ENCODE measurements at places on chromosomes 6 and 20.

DNA sequence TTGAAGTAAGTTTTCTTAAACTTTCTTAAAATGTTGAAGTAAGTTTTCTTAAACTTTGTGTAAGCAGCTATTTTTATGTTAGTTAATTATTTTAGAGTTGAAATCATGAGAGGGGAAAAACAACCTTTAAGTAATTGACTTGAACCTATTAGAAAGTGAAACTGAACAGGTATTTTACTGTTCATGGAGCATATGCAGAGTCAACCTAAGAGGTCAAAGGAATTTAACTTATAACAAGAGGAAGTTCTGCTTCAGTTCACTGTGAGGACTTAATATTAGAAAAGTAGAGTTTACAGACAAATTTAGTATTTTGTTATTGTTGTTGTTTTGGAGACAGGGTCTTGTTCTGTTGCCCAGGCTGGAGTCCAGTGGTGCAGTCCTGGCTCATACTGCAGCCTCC is 38.0 kb downstream of the CDYL start:
- DNase-seq, result no peak

DNA sequence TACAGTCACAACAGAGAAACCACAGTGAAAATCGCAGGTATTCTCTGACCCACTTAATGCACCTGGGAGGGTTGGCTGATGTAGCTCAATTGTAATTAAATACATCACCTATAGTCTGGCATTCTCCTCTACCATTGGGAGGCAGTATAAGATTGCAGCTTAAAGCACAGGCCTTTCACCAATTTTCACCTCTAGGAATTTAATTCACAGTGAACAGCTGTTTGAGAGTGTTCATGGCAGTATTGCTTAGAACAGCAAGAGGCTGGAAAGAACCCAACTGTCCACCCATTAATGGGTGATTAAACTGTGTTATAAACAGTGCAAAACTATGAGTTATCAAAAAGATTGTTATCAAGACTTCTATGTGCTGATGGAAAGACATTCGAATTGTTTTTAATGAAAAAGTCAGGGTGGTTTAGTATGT is 2.0 kb downstream of the EDEM2 start:
- DNase-seq, result no peak

DNA sequence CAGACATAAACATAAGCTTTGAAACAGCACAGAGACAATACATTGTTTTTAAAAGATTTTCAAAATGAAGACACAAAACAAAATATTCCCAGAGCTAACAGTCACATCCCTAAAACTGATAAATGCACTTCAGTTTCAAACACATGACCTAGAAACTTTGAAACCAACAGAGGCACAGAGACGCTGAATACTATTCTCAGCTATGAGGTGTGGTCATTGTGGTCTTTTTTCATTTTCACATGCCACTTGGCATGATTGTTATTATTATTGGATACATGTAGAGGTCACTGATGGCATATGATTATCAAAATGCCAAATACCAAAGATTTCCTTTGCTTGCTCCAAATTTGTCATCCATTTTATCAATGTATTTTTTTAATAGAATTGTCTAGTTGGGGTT is 306.9 kb downstream of the QKI start:
- DNase-seq, result no peak

- DNase-seq, result no peak
Measured at GRCh38 chr6:12279322-12280091, 10.7 kb upstream of the EDN1 start.

DNA sequence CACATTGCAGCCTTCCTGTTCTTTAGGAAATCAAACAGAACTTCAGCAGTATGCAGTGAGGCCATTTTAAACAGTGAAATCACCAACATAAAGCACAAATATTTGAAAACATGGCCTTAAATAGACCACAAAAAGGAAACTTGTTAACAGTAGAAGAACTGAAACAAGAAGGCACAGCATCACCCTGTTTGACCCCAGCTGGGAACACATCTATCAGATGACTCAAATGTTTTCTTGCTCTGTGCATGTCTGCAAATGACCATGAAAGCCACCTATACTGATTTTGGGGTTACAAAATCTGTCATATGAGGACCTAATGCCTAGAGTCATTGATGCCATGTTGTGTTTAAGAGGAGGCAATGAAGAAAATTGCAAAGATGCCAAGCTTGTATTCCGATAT is 123.8 kb upstream of the ADGRF1 start:
- DNase-seq, result no peak

GRCh38 chr6:95431637-95432228 is 145.6 kb upstream of the MANEA start:
- peak; percentile 12 for DNase-seq

DNA sequence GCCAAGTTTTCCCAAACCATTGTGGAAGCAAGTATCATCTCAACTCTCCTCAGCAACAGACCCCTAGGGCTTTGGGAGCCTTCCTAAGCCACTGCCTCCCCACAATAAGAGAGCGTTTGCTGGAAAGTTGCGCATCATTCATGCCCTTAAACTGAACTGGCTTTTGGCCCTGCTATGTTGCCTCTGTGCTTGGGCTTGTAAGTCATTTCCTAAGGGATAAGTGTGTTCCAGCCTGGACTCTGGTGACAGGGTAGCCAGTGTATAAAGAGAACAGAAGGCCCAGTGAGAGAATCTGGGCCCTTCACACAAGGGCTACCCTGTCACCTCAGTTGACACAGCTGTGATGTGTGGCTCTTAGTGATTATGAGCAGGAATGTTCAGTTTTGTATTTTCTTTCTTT is 77.8 kb downstream of the COL9A1 start:
- no peak for DNase-seq

- DNase-seq, result no peak
Measured at GRCh38 chr20:20188647-20189046, 136.3 kb downstream of the CFAP61 start.

DNA sequence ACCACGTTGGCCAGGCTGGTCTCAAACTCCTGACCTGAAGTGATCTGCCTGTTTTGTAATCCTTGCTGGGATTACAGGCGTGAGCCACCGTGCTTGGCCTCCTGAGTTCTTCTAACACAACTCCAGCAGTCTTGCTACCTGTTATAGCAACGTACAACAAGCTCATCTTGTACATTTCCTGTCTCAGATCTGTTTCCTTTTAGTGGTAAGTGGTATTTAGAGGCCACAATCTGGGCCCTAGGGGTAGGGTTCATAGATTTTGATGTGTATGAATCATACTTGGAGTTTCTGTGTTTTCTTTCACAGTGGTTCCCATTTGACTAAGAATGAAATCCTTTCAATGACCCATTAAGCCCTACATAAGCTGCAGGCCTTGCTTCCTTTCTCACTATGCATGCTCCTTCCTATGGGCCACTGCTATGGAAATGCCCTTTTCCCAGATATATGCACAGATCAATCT is 27.1 kb upstream of the SYNCRIP start:
- DNase-seq, result no peak

DNA sequence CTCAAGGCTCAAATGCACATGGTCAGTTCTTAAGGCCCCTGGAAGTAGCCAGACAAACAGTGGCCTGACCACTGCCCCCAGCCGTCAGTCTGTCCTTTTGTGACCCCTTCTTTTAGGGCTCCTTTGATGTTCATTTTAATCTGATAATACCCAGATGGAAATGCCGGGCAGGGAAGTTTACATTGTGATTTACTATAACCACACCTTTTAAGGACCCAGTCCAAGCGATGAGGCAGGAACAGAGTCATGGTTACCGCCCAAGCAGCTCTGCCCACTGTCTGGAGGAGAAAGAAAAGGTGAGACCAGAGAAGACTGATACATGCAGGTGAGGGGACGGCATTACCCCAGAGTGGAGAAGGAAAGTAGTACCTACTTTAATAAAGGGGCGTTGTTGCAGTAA is 110.6 kb downstream of the PLEKHG1 start:
- DNase-seq, result no peak

GRCh38 chr6:10180138-10181074 is 234.5 kb downstream of the TFAP2A start:
- DNase-seq, result no peak

GRCh38 chr6:9745476-9745875 is 669.4 kb downstream of the TFAP2A start:
- DNase-seq, result no peak

- no peak for DNase-seq
Measured at GRCh38 chr6:313087-313486, 20.8 kb downstream of the DUSP22 start.

DNA sequence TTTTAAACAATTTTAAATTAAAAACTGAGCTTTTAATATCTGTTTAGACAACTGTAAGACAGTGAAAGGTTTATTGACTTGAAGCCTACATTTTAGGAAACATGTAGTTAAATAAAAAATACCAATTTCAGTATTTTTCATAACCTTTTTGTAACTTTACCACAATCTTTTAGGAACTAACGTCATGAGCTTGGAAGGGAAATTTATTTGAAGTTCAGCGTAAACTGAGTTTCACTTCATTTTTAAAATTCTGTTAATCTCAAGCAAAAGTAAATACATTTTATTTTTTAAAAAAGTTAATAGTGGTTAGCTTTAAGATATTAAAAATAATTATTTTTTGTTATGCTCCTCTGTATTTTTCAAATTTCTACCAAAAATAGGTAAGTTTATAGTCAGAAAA is 5.5 kb downstream of the CST7 start:
- DNase-seq, result no peak

GRCh38 chr6:10082385-10082784 is 332.5 kb downstream of the TFAP2A start:
- DNase-seq, result no peak

- DNase-seq, result no peak
Measured at GRCh38 chr20:20897922-20898321, 185.5 kb upstream of the RALGAPA2 start.

GRCh38 chr20:48795732-48796131 is 32.1 kb downstream of the PREX1 start:
- no peak for DNase-seq

GRCh38 chr6:44680202-44680720 is 292.8 kb downstream of the CDC5L start:
- no peak for DNase-seq

DNA sequence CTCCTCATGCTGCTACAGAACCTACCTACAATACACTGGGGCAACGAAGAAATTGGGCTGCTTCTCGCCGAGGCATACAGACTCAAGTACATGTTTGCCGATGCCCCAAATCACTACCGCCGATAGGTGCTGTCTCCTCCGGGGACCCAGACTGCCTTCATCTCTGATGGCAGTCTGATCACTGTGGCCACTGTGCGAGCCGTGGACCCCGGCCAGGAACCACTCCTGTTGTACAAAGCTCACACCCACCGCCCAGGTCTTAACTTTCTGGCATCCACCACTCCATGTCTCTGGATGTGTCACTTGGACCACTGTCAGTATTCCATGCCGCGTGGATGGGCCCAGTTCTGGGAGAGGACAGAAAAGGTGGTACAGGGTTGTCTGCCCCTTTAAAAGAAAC is 22.7 kb upstream of the RNF8 start:
- no peak for DNase-seq

DNA sequence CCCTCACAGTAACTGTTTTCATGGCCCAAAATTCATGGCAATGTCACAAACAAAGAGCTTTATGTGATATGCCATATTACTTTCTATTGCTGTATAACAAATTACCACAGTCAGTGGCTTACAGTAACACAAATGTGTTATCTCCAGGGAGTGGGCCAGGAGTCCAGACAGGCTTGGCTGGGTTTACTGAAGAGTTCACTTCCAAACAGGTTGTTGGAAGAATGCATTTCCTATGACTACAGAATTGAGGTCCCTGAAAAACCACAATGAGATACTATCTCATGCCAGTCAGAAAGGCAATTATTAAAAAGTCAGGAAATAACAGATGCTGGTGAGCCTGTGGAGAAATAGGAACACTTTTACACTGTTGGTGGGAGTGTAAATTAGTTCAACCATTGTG is 431.9 kb downstream of the PKHD1 start:
- DNase-seq, result no peak

GRCh38 chr20:25553819-25554296 is 31.5 kb downstream of the NINL start:
- no peak for DNase-seq

- DNase-seq, result no peak
Measured at GRCh38 chr20:57040466-57040865, 226.0 kb downstream of the BMP7 start.

GRCh38 chr6:41596096-41596685 is 42.1 kb upstream of the MDFI start:
- DNase-seq, result no peak

DNA sequence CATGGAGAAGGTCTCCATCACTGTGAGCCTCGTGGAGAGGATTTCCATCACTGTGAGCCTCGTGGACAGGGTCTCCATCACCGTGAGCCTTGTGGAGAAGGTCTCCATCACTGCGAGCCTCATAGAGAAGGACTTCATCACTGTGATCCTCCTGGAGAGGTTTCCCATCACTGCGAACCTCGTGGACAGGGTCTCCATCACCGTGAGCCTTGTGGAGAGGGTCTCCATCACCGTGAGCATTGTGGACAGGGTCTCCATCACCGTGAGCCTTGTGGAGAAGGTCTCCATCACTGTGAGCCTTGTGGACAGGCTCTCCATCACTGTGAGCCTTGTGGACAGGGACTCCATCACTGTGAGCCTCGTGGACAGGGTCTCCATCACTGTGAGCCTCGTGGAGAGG is 140.4 kb downstream of the ERMARD start:
- DNase-seq, result no peak

DNA sequence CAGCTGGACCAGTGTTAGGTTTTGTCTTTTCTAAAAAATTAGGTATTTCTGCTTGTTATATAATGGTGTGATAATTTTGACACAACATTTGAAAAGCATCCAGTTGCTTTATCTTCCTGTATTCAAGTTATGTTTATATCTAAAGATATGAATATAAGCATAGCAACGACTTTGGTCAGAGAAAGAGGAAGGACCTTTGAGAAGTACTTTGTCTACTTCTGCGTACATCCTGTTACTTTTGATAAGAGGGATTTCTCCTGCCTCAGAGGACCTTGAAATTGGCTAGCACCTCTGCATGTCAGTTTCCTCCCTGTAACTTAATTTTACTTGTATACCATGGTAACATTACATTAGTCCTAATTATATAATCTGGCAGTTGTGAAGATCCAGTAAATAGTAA is 24.8 kb downstream of the PHF20 start:
- no peak for DNase-seq

GRCh38 chr20:46031701-46032254 is 2.8 kb downstream of the SLC12A5 start:
- DNase-seq, result no peak

GRCh38 chr6:115618256-115618655 is 442.4 kb downstream of the FRK start:
- no peak for DNase-seq

- DNase-seq, result no peak
Measured at GRCh38 chr6:137750297-137750696, 116.8 kb upstream of the TNFAIP3 start.

GRCh38 chr6:135814043-135814442 is 37.5 kb upstream of the PDE7B start:
- DNase-seq, result no peak

DNA sequence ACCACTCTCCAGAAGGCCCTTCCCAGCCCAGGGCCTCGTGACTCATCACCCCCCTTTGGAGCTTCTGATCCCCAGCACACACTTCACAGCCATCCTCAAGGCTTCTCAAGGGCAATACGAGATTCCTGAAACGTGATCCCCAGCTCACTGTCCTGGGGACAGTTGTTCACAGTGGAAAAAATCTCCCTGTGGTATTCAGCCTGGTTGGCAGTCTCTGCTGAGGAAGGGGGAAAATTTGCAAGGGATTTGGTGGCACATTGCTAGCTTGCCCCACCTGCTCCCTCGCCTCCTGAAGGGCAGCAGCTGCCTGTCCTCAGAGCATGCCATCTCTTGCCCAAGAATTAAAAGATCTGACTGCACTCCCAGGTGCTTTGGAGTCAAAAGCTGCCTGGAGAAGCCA is 20.7 kb upstream of the PKHD1 start:
- DNase-seq, result no peak

- DNase-seq, result peak; percentile 66
Measured at GRCh38 chr6:12233693-12234571, 56.2 kb upstream of the EDN1 start.

GRCh38 chr6:56348578-56348977 is 101.2 kb upstream of the COL21A1 start:
- DNase-seq, result no peak
